ENCODE measurements at places on chromosomes 11 and 22.
A peak's percentile ranks its signal among the peaks of the same experiment; 100 is the strongest.

- DNase-seq: no peak
Measured at GRCh38 chr22:45608763-45609180, 62.9 kb upstream of the ATXN10 start.

- peak; percentile 76 for DNase-seq
Measured at GRCh38 chr22:37019309-37020191, at the start of the genes MPST and TST. TSS of gene MPST (plus strand) at chr22:37019742. CDS start at chr22:37019837, 95 bp downstream. TSS of gene TST (minus strand) at chr22:37019447. CDS start at chr22:37018732, 715 bp downstream.

DNA sequence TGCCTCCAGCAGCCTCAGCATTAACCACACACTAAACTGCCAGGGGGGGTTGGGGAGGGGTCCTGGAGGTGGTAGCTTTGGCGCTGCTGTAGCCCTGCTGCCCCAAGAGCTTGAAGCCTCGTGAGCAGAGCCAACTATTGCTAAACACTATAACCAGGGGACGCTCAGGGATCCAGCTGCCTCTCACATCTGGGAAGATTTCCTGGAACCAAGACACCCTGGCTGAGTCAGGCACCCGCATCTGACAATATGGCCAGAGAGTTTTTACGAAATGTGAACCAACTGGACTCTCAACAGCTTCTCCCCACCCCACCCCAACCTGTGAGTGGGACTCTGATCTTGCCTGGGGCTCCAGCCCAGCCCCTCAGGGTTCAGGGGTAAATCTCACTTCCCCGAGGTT lies 14.3 kb downstream of the C1QTNF6 start:
- no peak for DNase-seq

DNA sequence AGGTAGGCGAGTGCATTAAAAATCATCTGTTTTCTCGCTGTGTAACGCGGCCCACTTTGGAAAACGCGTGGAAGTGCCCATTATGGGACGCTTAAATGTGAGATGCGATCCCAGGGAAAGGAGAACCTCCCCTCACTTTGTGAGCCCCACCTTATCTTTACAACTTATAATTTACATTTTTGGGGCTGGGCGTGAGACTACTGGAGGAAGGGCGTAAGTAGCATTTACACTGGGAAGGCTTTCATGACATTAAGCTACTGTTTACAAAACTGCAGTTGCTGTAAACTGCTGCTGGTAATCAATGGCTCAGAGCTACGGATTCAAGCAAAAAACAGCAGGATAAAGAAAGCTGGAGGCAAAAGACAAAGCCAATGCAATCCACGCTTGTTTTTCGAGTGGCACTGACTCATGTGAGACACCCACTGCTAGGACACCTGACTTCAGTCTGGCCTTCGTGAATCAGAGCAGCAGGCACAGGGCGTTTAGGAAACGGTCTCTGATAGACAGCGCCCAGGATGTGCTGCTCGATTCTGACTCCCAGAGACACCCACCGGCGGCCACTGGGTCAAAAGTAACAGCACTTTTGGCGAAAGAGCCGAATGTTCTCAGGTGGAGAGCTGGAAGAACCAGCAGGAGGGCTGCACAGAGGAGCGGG lies 78.3 kb downstream of the TRMU start:
- no peak for DNase-seq

- no peak for DNase-seq
Measured at GRCh38 chr11:94928117-94928990, 45.0 kb downstream of the CWC15 start.

GRCh38 chr11:2132874-2133240 lies 6.3 kb downstream of the IGF2 start:
- no peak for DNase-seq

DNA sequence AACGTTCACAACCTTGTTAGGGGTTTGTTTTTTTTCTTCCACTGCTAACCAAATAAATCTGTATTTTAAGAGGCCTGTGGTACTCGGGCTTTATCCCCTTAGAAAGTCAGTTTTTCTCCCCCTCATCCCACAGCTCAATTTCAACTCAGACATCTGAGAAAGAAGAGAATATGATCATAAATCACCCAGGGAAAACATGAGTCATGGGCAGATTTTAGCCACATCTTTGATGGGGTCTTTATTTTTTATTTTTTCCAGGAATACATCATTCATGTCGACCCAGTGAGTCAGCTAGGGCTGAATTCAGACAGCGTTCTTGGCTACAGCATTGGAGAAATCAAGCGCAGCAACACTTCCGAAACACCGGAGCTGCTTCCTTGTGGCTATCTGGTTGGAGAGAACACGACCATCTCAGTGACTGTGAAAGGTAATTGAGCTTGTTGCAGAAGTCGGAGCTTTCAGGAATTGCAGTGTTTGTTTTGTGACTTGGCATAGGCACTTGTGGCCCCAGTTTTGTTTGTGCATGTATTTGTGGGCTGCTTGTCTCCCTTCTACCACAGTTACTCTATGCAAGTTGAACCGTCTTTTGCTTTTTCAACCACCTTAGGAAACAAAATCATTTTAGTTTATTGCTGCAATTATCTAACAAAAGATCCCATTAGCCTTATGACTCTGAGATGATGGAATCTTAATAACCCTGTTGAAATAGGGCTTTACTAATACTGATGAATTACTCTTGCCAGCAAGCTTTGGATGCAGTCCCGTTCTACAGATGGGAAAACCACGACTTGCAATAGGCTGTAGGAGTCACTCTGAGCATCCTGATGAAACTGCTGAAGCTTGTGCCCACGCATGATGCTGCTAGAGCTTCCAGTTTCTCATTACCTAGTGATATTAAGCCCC lies 62.7 kb downstream of the DBX1 start:
- DNase-seq: no peak

DNA sequence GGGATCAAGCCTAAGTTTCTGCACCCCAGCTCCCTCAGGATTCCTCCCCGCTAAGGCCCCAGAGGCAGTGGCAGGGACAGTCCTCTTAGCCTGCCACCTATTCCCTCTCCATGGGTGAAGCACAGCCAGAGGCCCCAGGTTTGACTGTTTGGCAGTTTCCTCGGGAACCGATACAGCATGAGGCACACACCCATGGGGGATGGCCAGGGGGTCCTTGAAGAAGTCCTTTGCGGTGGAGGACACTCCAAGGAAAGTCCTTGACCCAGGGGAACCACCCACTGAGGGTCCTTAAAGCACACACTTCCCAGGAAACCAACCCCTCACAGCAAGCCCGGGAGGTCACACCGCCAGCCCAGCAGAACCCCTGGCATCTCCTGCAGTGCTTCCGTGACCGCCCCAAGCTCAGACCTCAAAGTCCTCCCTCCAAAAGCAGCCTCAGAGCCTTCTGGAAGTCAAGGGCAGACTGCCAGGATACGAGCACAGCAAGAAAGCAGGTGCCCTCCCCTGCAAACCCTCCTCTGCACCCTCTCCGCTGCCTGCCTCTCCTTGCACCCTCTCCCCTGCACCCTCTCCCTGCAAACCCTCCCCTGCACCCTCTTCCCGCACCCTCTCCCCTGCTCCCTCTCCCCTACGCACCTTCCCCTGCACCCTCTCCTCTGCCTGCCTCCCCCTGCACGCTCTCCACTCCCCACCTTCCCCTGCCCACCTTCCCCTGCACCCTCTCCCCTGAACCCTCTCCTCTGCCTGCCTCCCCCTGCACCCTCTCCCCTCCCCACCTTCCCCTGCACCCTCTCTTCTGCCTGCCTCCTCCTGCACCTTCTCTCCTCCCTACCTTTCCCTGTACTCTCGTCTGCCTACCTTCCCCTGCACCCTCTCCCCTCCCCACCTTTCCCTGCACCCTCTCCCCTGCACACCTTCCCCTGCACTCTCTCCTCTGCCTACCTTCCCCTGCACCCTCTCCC lies 1.4 kb downstream of the SIGIRR start:
- DNase-seq: no peak

- no peak for DNase-seq
Measured at GRCh38 chr11:134079317-134079716, 10.4 kb downstream of the JAM3 start.

DNA sequence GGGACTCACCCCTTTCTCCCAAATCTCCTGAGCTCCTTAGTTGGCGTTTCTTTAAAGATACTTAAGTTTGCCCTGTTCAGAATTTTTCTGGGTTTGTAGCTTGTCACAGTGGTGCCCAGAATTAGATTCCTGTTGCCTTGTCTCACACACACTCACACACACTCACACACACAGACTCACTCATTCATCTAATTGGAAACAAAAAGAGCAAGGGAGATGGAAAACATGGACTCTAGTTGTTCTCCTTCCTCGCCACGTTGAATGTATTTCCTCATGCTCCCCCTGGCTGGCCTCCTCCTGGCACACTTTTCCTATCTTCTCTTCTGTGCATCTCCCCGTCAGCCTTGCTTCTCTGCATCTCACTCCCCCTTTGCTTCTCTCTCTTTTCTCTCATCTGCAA lies 752.3 kb downstream of the NTM start:
- DNase-seq: no peak

GRCh38 chr11:70532731-70533130 lies 134.4 kb downstream of the CTTN start:
- DNase-seq: peak; percentile 88

DNA sequence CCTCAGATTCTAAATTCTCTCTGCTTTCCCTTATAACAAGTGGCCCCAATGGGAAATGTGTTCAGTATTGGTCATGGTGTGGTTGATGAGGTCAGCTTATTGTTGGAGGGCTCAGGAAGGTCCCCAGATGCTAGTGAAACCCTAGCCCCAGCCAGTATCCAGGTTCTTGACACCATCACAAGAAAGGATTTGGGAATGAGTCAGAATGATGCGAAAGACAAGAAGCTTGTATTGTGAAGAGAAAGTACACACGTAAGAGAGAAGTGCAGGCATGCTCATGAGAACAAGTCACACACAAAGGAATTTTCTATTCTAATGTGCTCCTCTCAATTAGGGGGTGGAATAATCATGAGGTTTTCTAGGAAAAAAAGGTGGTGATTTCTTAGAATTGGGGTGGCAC lies 34.9 kb upstream of the TRPC6 start:
- DNase-seq: no peak

DNA sequence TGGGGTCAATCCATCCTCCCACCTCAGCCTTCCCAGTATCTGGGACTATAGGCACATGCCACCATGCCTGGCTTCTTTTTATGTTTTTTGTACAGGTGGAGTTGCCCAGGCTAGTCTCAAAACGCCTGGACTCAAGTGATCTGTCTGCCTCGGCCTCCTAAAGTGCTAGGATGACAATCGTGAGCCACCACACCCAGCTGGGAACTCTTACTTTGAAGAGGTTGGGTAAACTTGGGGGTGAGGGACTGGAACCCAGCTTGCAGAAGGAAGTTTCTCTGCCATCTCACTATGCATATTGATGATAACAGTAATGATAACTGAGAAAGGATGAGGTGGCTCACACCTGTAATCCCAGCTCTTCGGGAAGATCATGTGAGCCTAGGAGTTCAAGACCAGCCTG lies 35.9 kb downstream of the ACO2 start:
- DNase-seq: no peak

- no peak for DNase-seq
Measured at GRCh38 chr11:72631806-72632731, 42.2 kb downstream of the PDE2A start.

- DNase-seq: no peak
Measured at GRCh38 chr11:24413391-24413790, 83.5 kb upstream of the LUZP2 start.

- no peak for DNase-seq
Measured at GRCh38 chr11:18235394-18236334, 938 bp downstream of the SAA4 start.

DNA sequence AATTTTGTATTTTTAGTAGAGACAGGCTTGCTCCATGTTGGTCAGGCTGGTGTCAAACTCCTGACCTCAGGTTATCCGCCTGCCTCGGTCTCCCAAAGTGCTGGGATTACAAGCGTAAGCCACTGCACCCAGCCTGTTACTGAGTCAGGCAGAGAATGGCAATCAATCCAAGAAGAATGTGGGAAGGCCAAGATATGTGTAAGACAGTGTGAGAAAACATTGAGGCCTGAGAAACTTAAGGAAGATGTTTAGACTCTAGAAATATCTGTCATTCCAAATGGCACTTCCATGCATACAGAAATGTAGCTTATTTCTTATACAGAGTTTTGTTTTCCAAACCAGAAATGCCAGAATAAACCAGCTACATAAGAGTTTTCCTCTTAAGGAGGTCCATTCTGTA lies 248.5 kb downstream of the ETS1 start:
- DNase-seq: no peak

GRCh38 chr11:33291004-33291777 lies 34.0 kb downstream of the HIPK3 start:
- DNase-seq: no peak

- peak; percentile 14 for DNase-seq
Measured at GRCh38 chr22:42300259-42301076, 30.0 kb upstream of the TCF20 start.

- no peak for DNase-seq
Measured at GRCh38 chr22:44608597-44609399, 93.2 kb upstream of the PRR5 start.

DNA sequence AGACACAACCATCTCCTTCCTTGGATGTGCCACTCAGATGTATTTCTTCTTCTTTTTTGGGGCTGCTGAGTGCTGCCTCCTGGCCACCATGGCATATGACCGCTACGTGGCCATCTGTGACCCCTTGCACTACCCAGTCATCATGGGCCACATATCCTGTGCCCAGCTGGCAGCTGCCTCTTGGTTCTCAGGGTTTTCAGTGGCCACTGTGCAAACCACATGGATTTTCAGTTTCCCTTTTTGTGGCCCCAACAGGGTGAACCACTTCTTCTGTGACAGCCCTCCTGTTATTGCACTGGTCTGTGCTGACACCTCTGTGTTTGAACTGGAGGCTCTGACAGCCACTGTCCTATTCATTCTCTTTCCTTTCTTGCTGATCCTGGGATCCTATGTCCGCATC lies 489 bp downstream of the OR10A4 start:
- DNase-seq: no peak

DNA sequence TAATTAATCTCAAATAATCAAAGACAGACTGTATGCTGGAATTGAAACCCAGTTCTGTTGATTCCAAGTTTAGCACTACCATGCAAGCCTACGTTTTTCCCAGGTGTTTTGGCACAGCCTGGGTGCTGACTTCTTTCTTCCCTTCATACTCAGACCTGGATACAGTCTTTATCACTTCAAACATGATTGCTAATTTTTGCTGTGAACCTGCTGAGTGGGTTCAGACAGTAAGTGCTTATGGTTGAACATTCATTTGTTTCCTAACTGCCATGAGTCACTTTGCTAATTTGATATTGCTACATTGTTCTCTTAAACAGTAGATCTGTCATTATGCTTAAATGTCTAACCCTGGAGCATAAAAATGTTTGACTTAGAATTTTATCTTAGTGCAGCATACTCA lies 12.2 kb downstream of the PAAF1 start:
- no peak for DNase-seq

GRCh38 chr22:48693377-48694135 lies 1134.1 kb downstream of the BRD1 start:
- no peak for DNase-seq

GRCh38 chr11:65185171-65185570 lies 3.4 kb downstream of the CAPN1 start:
- DNase-seq: peak; percentile 20

GRCh38 chr22:43167001-43167589 lies 15.7 kb downstream of the TSPO start:
- DNase-seq: no peak

DNA sequence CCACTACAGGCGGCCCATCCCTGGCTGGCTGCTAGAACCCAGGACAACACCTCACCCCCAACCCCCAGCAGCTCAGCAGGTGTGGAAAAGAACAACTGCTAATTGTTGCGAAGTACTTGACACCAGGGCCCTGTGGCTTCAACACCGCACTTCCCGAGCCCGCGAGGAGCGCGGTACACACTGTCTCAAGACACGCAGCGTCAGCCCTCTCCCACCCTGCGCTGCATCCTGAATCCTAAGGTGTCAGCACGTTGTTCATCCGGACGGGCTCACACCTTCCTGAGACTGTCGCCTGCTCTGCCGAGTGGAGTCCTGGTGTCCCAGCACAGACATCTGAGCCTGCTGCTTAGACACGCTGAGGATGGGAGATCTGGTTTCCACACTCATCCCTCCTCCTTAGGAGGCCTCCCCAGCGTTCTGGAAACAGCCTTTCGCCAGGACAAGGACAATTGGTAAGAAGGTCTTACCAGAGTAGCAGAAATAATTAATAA lies 1336.2 kb downstream of the BRD1 start:
- DNase-seq: no peak

Measured in NCI-H526 (cell line).